Stimulated activated CD4-positive, alpha-beta T cell treated with anti-CD3 and anti-CD28 coated beads, Interleukin-1b, Interleukin-23, amount 100 ng/mL, for 1 hour (primary cell): ENCODE measurements at places on chromosomes 11 and 22.

- no peak for DNase-seq
These were observed 62.9 kb upstream of the LRRC4C start for GRCh38 chr11:41522391-41522790.

DNA sequence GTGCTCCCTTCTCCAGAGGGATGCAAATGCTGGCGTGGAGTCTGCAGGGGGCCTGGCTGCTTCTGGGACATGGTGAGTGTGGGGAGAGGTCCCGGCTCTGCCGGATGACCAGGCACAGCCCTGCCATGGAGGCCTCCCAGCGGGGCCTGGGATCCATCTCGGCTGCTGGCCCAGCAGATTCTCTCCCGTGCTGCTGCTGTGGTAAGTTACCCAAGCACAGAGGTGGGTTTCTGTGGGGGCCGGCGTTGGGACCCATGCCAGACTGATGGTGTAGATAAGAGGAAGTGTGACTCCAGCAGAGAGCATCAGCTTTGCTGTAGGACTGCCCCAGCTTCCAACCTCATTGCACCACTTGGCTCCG lies 147.5 kb upstream of the B3GAT1 start:
- DNase-seq, result no peak

DNA sequence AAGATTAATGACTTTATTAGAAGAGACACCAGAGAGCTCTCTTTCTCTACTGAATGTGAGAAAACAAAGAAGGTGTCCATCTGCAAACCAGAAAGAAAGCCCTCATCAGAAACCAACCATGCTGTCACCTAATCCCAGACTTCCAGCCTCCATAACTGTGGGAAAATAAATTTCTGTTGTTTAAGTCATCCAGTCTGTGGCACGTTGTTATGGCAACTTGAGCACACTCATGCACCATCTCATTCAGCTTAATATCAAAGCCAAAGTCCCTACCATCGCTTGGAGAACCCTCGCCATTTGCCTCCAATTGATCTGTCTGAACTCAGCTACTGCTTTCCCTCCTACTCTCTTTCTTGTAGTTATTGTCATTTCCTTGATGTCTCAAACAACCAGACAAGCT lies 766.1 kb upstream of the ARHGAP42 start:
- no peak for DNase-seq

DNA sequence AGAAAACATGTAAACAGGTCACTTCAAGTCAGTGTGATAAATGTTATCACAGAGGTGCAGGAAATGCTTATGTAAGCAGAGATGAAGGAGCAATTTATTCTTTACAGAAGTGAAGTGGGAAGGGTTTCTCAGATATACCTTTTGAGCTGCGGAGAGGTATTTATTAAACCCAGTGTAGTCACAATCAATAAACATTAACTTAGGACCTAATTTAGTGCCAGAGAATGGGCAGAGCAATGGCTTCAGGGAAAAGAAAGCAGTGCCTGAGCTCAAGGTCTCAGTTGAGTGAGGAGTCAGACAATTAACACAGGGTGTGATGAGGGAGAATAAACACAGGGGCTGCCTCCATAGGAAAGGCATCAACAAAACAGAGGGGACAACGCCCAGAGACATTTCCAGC lies 1.9 kb downstream of the MS4A5 start:
- DNase-seq, result no peak

- DNase-seq, result no peak
These were observed 132.4 kb downstream of the MN1 start for GRCh38 chr22:27668828-27669797.

DNA sequence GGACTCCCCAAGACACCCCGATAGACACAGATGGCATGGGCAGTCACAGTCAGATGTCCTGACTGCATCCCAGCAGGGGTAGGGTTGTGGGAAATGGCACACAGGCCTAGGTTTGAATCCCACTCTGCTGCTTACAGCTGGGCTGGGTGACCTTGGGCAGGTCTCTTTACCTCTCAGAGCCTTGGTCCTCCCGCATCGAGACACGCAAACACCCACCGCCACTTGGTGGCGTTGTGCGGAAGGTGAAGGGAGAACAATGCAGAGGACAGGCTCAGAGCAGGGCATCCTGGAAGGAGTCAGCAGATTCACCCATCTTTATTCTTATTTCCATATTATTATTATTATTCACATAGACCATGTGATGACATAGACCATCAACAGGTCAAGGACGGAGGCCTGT lies 140.5 kb downstream of the MIAT start:
- DNase-seq, result no peak

- no peak for DNase-seq
These were observed 45.1 kb upstream of the SESN3 start for GRCh38 chr11:95276139-95276538.

GRCh38 chr22:31244943-31245451 lies 32.9 kb downstream of the LIMK2 start:
- DNase-seq, result no peak

DNA sequence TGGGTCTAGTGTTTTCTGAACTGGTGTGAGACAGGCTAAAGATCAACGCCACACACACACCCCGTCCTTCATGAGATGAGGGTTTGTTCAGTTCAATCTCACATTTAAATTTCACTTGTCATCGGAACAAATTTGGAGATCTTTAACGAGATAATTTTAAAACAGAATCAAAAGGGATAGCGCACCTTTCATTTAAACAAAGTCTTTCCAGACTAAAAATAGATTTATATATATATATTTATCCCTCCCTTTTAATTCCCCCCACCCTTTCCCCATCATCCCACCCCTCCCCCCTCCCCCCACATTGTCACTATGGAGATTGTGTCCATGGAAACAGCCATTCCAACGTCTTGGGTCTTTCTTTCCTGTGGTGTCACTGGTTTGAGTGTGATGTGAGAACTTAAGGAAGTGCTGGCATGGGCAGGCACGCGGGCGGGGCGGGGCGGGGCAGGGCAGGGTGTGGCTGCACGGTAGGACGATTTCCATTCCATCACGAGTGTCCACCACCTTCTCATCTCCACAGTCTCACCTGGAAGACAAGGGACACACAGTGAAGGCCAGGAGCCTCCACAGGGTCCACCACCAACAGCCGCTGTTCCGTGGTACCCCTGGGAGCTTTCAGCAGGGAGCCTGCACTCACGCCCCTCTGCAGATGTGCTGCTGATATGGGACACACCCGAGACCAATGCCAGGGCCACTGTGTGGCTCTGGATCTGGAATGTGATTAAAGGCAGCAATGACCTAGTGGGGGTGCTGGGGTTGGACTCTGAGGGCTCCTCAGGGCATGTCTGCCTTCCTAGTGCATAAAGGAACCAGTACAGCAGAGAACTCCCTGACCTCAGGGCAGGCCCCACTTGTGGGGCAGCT lies 30.5 kb upstream of the CYP2D6 start:
- no peak for DNase-seq

DNA sequence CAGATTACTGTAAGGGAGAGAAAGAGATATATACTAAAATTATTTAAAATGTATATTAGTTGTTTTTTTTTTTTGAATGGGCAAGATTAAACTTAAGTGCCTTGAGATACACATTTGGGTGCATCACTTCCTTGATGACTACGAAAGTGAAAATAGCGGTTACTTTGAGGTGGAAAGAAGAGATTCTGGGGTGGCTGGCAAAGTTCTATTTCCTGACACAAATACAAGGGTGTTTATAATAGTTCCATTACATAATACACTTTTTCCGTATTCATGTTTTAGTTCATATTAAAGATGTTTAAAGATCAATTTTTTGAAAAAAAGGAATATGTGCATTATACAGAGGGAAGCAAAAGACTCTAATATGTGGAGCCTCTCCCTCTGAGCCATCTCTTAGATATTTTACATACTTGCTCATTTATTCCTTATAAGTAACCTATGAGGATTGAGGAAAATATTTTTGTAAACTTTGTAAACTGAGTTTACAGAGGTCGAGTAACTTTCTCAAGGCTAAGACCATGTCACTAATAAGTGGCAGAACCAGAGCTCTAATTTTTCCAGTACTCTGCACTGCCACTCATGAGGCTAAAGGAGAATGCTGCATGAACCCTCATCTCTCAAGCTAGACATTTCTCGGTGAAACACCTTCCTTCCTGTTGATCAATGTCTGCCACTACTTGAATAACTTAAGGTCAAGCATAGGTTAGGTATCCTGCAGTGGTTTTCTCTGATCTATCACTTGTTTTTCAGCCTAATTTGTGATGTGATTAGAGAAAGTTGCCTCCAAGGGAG lies 58.6 kb downstream of the DDIAS start:
- no peak for DNase-seq

DNA sequence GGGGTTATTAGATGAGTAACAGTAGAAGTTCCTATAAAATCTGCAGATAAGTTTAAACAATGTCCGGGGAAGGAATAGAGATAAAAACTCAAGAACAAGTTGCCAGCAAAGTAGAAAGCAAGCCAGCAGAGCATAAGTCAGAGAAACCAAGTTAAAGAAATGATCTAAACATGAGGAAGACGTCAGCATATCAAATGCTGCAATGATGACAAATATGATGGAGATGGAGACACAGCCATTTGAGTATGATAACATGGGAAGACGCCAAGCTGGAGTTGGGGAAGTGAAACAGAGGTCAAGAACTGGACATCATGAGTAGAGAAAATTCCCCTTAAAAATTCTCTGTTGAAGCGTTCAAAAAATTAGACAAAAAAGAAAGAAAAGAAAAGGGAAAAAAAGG lies 571.5 kb downstream of the CNTN5 start:
- DNase-seq, result no peak

DNA sequence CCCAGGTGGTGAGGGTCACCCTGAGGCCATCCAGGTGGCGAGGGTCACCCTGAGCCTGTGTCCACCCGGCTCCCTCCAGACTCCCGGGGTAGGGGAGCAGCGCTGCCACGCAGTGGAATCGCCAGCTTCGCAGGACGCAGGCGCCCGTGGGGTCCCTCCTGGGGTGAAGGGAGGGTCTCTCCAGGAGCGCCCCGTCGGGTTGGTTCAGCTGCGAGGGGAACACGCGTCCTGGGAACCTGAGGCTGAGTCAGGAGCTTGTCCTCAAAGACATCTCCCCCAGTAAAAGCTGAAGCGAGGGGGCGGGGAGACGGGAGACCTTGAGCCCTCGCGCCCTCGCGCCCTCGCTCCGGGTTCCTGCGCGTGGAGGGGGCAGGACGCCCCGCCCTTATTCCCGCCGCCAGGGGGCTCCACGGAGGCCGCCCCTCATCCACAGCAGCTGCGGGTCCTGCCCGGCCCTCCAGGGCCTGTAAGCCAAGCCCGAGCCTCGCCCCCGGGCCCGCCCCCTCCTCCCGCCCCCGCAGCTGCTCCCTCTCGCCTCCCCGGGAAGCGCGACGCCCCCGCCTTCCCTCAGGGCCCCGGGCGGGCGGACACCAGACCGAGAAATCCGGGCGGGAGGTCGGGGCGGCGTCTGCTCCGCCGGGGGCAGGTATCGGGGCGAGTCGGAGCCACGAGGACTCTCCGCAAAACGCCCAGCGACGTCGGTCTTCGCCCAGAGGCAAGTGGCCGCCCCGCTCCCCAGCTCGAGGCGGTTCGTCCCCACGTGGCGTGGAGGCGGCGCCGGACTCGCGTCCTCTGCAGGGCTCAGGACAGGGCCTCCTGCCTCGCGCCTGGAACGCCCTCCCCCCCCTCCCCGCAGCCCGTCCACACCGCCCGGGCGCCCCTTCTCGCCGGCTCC lies 22.8 kb downstream of the PIM3 start:
- DNase-seq, result no peak

GRCh38 chr11:122998727-122999366 lies 17.2 kb upstream of the BSX start:
- DNase-seq, result no peak
